Heart left ventricle (tissue), 16 donors: ENCODE measurements at places on chromosomes 13 and 19. TPM values are rescaled to one million over a fixed set of nuclear protein-coding genes. Genes with fewer than 3 reads are reported as not detected.

GRCh38 chr19:18737337-18737953 is 53.7 kb downstream of the COMP start:
- DNase-seq: no peak
- H3K4me3 ChIP-seq: no peak overlapping the region
- no peak overlapping the region for H3K27ac ChIP-seq
- H3K36me3 ChIP-seq: no peaks in the 10 kb centered on the region
- no peaks in the 10 kb centered on the region for H3K27me3 ChIP-seq
- H3K4me1 ChIP-seq: peaks cover 3% of the 10 kb centered on the region

DNA sequence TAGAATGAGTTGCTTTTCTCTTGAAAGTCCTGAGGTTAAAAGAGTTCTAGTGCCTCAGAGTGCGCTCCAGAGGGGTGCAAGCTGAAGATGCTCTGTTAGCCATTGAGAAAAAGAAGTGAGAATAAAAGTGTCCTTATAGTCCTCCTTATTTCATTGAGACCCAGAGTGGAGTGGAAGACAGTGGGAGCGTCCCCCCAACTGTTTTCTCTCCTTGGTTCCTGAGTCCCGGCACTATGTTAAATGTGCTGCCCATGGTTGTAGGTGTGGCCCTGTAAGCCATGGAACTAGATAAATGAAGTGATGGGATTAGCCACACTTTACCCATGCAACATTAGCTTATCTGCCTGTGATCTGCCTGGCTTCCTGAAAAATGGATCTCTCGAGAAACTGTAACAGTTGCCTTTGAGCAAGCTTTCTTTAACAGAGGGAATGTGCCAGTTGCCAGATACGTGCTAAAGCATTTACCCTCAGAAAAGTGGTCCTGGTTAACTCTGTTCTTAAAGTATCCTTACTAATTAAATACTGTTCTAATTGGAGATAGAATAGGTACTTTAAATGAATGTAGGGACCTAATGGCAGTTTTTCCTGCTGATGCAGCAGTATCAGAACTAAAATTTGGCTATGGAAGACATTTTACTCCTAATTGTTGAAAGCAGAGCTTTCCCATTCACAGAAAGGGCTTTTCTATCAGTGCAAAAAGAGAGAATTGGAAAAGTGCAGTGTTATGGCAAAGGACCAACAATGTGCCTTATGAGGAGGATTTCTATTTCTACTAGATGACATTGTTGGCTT is 21.4 kb upstream of the PSG9 start:
- no peaks in the 10 kb centered on the region for H3K4me1 ChIP-seq
- DNase-seq: no peak
- no peaks in the 10 kb centered on the region for H3K36me3 ChIP-seq
- no peaks in the 10 kb centered on the region for H3K27me3 ChIP-seq
- H3K4me3 ChIP-seq: no peak overlapping the region

DNA sequence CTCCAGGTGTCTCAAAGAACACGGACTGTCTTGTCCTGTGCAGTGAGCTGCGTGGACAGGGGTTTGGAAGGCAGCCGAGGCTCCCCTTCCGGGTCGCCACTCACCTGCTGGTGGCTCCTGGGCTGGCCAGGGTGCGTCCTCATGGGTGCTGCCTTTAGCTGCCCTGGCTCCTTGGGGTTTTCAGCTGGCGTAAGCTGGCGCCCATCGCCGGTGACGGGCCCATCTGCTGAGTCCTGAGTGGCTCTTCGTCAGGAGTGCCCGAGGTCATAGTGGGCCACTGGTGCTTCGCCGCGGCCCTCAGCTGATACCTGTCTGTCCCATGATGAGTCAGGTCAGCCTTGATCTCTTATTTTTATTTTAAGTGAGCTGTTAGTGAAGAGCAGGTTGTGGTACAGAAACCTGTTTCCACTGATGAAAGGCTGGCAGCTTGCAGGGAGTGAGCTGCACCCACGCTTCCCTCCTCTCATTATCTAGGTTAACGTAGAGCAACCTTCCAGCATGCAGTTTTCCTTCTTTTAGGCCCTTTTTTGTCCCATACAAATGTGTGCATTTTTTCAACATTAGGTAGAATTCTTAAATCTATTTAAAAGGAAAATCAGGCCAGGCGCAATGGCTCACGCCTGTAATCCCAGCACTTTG is 18.4 kb downstream of the EPN1 start:
- no peak for DNase-seq
- H3K27ac ChIP-seq: no peak overlapping the region
- peaks cover 96% of the 10 kb centered on the region for H3K36me3 ChIP-seq
- no peaks in the 10 kb centered on the region for H3K4me1 ChIP-seq
- H3K27me3 ChIP-seq: no peaks in the 10 kb centered on the region

DNA sequence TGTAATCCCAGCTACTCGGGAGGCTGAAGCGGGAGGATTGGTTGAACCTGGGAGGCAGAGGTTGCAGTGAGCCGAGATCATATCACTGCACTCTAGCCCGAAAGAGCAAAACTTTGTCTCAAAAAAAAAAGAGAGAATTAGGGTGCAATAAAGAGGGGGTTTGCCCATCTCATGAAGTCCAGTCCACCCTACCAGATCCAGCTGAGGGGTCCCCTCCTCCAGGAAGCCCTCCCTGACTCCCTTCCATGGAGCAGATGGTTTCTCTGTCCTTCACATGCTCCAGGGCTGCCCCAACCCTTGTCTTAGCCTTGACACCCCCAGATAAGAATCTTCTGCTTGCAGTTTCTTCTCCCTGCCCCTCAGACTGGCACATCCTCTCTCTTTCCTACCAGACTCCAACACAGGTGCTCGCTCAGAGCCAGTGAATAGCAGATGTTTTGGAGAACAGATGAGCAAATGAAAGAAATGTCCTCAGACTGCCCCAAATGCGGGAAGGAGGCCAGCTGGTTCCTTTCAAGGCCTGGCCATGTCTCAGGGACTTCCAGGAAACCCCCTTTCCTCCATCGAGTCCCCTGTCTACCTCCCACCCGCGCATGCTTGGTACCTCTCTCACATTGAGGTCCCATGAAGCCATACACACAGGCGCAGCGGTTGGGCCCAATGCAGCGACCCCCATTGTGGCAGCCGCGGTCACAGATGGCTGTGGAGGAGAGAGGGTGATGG is 5.0 kb downstream of the FBN3 start:
- DNase-seq: no peak
- H3K27me3 ChIP-seq: peaks cover 30% of the 10 kb centered on the region
- no peak overlapping the region for H3K27ac ChIP-seq

- DNase-seq: no peak
- H3K4me1 ChIP-seq: no peaks in the 10 kb centered on the region
- H3K4me3 ChIP-seq: no peak overlapping the region
- no peaks in the 10 kb centered on the region for H3K36me3 ChIP-seq
Measured at GRCh38 chr13:112776354-112776753, 86.5 kb downstream of the ATP11A start.

- no peaks in the 10 kb centered on the region for H3K36me3 ChIP-seq
- H3K27ac ChIP-seq: no peak overlapping the region
- H3K4me3 ChIP-seq: no peak overlapping the region
- peaks cover 5% of the 10 kb centered on the region for H3K4me1 ChIP-seq
- DNase-seq: no peak
Measured at GRCh38 chr19:29988351-29988750, 46.3 kb downstream of the URI1 start.

- no peaks in the 10 kb centered on the region for H3K36me3 ChIP-seq
- no peaks in the 10 kb centered on the region for H3K27me3 ChIP-seq
- no peak overlapping the region for H3K27ac ChIP-seq
- no peak overlapping the region for H3K4me3 ChIP-seq
- no peaks in the 10 kb centered on the region for H3K4me1 ChIP-seq
- no peak for DNase-seq
Measured at GRCh38 chr13:57726981-57727380, 95.4 kb downstream of the PCDH17 start.

DNA sequence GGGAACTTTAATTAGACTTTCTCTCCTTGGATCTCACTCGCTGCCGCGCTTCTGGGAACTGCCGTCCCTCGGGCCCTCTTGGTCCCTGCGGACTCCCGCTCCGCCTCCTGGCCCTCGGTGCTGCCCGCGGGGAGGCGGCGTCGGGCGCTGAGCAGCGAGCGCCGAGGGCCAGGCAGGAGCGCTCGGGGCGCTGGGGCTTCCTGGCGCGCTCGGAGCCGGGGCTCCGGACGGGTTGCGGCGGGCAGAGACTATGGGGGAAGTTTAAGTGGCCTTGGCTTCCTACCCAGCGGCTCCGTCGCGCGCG is 704 bp downstream of the CHST8 start:
- no peaks in the 10 kb centered on the region for H3K36me3 ChIP-seq
- H3K4me3 ChIP-seq: peak overlapping the region; percentile 56

DNA sequence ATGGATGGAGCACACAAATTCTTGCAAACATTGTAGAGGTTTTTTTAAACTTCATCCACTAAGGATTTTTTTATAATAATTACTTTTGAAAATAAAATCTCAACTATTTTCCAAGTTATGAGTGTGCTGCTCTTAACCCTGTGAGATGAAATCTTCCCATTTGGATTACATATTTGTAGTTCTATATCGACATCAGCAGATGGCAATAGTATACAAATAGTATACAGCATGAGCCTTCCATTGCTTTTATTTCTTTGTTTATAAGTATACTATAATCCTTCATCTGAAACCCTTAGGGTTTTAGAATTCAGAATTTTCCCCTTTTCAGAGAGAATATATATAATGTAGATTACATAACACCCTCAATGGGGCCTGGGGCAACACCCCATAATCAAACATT is 70.5 kb downstream of the GJA3 start:
- no peak overlapping the region for H3K27ac ChIP-seq
- no peak for DNase-seq
- H3K36me3 ChIP-seq: no peaks in the 10 kb centered on the region
- no peaks in the 10 kb centered on the region for H3K27me3 ChIP-seq
- H3K4me3 ChIP-seq: no peak overlapping the region
- peaks cover 2% of the 10 kb centered on the region for H3K4me1 ChIP-seq

- no peaks in the 10 kb centered on the region for H3K27me3 ChIP-seq
- peaks cover 48% of the 10 kb centered on the region for H3K4me1 ChIP-seq
- no peak overlapping the region for H3K27ac ChIP-seq
- H3K4me3 ChIP-seq: no peak overlapping the region
- no peak for DNase-seq
Measured at GRCh38 chr13:27427641-27428040, 3.2 kb downstream of the GTF3A start.

UNC13A gene
- total RNA-seq: 1.1 TPM

GAPDHS gene
- not detected for total RNA-seq

HPN gene
- total RNA-seq: 7.1 TPM
